ENCODE measurements at places on chromosomes 4 and X.

DNA sequence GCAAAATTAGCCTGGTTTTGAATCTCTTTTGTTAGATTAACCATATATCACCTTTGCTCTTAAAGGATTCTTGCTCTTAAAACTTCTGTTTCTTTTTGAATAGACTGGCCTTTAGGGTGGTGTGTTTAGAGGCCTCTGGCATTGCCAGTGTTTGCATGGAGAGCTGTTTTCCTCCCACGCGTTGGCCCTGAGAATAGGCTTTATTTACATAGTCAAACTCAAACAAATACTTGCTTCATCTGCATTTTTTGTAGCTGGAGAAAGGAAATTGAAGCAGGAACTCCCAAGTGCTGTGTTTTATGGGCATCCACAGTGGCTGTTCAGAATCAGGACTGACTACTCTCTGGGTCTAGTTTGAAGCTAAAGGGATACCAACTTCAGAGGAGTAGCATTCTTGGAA lies 2.7 kb downstream of the SHROOM2 start:
- DNase-seq = no peak

DNA sequence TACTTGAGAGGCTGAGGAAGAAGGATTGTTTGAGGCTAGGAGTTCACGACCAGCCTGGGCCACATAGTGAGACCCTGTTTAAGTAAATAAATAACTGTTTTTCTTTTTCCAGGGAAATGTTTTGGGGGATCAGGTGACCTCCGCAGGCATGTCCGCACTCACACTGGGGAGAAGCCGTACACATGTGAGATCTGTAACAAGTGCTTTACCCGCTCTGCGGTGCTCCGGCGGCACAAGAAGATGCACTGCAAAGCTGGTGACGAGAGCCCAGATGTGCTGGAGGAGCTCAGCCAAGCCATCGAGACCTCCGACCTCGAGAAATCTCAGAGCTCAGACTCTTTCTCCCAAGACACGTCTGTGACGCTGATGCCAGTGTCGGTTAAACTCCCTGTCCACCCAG lies 30.5 kb downstream of the ZBTB49 start:
- DNase-seq = no peak

DNA sequence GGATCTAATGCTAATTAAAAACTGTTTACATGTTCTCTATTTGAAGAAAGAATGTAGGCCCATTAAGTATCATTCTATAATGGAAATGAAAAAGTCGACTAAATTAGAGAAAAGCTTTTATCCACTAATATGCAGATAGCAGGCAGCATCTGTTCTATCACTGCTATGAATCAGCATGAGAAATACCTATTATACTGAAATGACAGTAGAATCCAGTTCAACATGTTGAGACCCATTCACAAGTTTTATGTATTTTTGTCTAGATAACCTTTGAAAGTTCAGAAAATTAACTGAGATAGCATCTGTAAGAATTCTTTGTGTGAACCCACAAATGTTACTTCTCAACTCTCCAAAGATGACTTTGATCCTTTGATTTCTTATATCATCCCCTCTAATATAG lies 1254.4 kb upstream of the ADGRL3 start:
- no peak for DNase-seq

GRCh38 chr4:6019316-6020263 lies 1.4 kb upstream of the C4orf50 start:
- DNase-seq = no peak

- DNase-seq = no peak
Measured at GRCh38 chr4:169976951-169977350, 49.2 kb downstream of the MFAP3L start.

GRCh38 chrX:79176028-79176427 lies 31.5 kb downstream of the GPR174 start:
- no peak for DNase-seq

GRCh38 chr4:63921561-63921960 lies 487.7 kb downstream of the TECRL start:
- DNase-seq = no peak

DNA sequence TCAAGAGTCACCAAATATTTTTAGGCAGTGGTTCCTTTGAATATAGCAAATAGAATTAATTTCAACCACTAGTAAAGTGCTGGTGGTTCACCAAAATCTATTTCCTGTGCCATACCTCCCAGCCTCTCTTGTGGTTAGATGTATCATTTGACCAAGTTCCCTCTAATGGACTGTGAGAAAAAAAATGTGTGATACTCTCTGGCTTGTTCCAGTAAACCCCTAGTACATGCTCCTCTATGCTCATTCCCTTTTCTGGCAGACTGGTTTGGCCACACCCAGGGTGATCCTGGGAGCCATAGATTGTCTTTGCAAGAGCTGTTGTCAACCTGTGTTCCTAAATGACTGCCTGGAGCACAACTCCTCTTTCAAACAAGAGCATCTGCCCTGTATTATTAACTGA lies 109.5 kb downstream of the FRAS1 start:
- DNase-seq = no peak

DNA sequence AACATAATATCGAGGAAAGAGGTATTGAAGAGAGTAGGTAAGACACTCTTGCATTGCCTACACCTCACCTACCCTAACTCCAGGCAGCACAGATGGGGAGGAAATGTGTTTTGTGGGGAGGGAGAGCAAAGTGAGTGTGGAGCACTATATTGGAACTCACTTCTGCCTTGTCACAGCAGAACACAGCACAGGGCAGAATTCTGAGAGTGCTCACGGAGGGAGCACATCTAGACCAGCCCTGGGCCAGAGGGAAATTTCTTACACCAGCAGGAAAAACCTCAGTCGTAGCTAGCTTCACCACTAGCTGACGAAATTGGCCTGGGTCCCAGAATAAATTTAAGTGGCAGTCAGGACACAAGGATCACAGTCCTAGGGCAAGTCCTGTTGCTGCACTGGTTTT lies 517.3 kb downstream of the TMA16 start:
- DNase-seq = no peak

GRCh38 chr4:106615961-106616360 lies 247.4 kb upstream of the GIMD1 start:
- DNase-seq = no peak

DNA sequence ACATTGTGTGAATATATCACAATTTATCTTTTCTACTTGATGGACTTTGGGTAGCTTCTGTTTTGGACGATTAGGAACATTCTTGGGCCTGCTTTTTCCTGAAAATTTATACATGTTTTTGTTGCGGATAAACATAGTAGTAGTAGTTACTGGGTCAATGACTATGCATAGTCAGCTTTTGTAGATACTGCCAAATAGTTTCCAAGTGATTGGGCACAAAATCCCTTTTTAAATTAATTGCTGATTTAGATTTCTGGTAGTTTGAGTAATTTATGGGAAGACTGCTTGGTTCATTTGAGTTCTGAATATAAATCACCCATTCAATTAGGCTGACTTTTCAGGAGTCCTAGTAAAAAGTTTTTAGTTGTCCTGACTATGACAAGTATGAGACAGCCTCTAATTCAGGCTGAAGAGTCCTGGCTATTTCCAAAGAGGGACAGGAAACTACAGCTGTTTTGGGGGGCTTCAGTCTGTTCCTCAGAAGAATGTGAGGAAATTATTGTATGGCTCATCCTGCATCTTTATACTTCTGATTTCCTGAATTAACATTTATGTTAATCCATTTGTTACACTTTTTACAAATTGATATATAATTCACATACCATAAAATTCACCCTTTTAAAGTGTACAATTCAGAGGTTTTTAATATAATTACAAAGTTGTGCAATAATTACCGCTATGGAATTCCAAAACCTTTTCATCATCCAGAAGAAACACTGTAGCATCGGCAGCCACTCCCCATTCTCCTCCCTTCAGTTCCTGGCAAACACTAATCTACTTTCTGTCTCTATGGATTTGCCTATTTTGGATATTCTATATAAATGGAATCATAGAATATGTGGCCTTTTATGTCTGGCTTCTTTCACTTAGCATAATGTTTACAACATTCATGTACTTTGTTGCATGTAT lies 14.2 kb downstream of the LRP2BP start:
- no peak for DNase-seq

DNA sequence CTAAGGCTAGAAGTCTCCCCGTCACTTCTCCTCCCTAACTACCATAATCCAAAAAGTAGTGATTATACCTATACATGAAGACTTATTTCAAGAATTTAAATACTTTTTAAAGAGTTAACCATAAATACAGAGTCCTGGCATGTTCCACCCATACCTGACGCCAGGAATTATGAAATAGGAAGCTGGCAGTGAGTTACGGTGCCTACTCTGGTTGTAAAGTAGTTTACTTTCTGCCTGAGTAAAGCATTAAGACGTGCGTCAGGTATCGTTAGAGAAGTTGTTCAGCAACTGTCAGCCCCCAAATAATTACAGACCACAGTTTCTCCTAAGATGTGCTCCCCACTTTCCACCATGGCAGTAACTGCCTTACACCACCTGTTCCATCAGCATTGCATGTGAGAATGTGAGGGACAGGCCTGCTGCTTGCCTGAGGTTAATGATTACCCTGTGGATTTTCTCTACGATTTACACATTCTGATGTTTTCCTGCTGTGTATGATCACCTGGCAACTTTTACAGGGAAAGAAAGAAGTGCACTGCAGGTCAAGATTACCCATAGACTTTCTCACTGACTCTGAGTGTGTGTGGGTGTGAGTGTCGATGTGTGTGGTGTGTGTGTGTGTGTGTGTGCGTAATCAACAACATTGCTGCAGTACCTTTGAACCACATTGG lies 92.3 kb upstream of the SLC7A11 start:
- no peak for DNase-seq

DNA sequence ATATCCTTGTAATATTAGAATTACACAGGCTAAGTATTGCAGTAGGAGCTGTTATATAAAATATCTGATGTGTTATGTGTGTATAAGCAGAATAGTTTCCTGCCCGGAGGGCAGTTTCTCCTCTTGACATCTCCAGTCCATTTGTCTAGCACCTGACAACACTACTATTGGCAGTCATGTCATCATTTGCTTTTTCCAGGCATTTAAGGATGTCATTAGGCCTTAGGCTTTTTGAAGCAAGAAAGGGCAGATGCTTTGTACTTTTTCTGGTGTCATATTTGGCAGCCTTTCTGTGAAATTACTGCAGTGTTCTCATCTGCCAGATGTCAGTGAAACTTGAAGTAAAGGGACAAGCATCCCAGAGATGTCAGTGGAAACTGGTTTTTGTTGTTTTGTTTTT lies 2017.6 kb upstream of the IGFBP7 start:
- DNase-seq = no peak

GRCh38 chrX:41377624-41378023 lies 43.7 kb downstream of the DDX3X start:
- DNase-seq = peak; percentile 32

- DNase-seq = no peak
Measured at GRCh38 chrX:138001226-138001625, 435.3 kb downstream of the ZIC3 start.

DNA sequence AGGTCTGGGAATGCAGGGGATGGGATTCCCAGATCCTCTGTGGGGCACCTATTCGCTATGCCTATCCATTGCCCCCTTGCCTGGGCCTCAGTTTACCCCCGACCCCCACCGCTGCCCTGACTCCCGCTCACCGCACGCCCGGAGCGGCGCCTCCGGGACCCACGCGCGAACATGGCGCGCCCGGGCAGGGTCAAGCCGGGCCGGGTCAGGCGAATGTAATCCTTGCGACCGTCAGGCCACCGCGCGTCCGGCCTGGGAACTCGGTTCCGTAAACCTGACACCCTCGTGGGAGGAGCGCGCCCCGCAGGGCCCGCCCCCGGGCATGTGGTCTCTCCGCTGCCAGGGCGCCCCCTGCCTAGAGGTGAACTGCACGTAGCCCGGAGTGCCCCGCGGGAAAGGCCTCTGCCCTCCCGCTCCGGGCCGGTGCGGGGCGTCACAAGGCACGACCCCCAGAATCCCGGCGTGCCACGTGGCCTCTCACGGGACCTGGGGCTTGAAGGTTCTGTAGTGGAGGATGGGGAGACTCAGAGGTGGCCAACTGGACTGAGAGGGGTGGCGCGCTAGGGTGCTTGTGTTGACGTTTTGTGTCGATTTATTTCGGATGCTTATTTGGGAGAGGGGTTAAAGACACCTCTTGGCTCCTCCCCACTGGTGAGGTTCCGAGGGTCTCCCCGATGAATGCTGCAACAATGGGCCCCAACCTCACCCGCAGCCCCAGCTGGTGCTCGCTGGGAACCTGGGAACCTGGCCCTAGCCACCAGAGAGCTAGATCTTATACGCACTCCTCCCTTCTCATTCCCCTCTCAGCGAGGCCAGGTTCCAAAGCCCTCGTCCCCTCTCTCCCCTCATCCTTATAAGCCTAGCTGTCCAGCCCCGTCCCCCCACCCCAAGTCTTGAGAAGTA lies at the start of gene PRICKLE3:
Gene PRICKLE3, minus strand, starts transcription at position 249 of the 903 bp plus-strand sequence. Its CDS starts 76 bp downstream, at position 173.
- DNase-seq = peak; percentile 75

- DNase-seq = no peak
Measured at GRCh38 chr4:7147661-7148310, 44.6 kb upstream of the SORCS2 start.

GRCh38 chrX:132776486-132777210 lies 181.8 kb downstream of the HS6ST2 start:
- no peak for DNase-seq

GRCh38 chrX:19924285-19924684 lies 36.9 kb upstream of the SH3KBP1 start:
- no peak for DNase-seq

DNA sequence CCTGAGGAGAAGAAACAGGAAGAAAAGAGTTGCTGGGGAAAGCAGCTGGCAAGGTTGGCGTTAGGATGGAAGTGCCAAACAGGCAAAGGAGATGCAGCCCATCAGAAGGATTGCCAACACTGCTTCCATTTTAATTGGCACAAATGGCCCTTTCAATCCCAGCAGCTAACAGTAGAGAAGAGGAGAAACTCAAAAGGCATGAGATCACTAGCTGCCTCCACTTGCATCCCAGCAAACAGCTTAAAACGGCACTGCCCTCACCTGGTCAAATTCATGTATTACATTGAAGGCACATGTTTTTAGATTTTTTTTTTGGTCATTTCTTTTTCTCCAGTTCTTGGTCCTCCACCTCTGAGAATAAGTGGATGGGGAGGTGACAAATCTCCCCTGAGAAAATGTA lies 14.9 kb upstream of the LOC101059915 start:
- DNase-seq = peak; percentile 61

DNA sequence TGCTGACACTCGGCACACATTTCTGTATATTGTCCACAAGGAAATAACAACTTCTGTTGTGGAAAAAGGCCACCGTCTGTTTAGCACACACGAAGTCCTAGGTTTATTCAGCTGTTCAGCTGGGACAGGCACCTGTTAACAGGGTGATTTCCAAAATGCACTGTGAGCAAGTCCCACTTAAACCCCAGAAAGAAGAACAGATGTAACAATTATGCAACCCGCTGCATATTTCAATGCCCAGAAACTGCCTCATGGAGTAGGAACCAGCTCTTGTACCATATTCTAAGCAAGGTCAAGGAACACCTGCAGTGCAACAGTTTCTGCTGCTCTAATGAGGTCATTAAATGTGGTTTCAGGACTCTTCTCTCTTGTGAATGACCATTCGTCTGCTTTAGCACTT lies 77.1 kb downstream of the GEMIN8 start:
- no peak for DNase-seq

GRCh38 chrX:16604337-16604736 lies 45.6 kb upstream of the S100G start:
- DNase-seq = no peak

DNA sequence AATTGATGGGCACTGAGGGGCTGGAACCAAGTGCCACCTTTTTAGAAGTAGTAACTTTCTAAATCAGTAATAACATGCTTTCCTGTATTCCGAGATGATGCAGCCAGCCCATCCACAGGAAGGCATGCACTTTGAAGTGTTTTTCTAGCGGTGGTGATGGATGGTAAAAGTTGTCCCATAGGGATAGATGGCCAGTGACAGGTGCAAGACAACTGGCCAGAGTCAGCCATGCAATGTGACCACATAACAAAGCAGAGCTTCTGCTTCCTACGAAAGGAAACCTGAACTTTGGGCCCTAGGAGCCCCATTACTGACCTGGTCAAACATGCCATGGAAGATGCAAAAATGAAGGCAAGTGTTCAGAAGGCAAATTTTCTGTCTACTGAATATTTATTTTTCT lies 72.3 kb downstream of the NR3C2 start:
- no peak for DNase-seq
